NCI-H1694 (cell line): ENCODE measurements at places on chromosomes 11 and 22.

DNA sequence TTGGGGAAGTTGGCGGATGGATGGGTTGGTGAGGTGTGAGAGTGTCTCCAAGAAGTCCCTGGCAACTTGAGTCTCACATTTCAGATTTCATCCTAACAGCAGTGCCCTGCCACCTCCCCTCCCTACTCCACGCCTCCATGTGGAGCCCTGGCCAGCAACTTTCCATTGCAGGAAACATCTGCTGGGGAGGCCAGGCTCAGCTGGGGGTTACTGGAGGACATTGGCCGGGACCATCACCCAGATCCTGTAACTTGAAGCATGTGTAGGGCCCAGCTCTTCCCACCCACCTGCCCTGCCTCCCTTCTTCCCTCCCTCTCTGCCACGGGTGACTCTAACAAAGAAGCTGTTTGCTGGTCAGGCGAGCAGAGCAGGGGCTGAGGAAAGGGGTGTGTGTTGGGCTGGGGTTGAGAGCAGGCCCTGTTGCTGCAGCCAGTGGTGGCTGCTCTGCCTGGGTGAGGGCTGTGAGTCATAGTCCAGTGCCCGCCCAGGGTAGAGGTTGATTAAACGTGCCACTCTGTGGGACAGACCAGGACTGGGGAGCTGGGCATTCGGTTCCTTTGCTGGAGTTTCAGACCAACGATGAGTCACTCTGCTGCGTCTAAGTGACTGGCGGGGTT, 64.0 kb downstream of the SCN3B start:
- no peak for DNase-seq

GRCh38 chr11:26851291-26851690, 129.4 kb upstream of the SLC5A12 start:
- DNase-seq: no peak

- DNase-seq: no peak
Measured at GRCh38 chr11:107157809-107158187, 139.5 kb upstream of the GUCY1A2 start.

- no peak for DNase-seq
Measured at GRCh38 chr11:35632301-35632700, 14.0 kb downstream of the FJX1 start.

DNA sequence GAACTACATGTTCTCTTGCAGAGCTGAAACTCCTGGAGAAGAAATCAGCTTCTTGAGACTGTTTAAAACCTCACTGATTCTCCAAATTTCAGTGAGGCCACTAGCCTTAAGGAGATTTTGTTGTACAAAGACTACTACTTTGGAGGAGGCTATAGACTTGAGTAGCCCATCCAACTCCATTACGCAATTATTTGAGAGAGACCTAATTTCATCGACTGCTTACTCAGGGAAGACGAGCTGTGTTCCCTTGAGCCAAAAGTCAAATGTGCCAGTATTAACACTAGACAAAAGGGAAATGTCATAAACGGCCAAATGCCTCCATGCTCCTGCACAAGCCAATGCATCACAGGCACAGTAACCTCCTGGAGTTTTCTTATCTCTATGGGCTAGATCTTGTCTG, 182.8 kb upstream of the SESN3 start:
- DNase-seq: no peak
